ENCODE measurements at places on chromosomes 7 and 10. TPM values are rescaled to one million over a fixed set of nuclear protein-coding genes. Genes with fewer than 3 reads are reported as not detected.
A peak's percentile ranks its signal among the peaks of the same experiment; 100 is the strongest.

LRMDA gene
- 17.1 TPM for total RNA-seq

LRGUK gene
- 0.88 TPM for total RNA-seq

SMKR1 gene
- 0.72 TPM for total RNA-seq

JAKMIP3 gene
- 0.29 TPM for total RNA-seq

MYPN gene
- total RNA-seq: 1.8 TPM

CD36 gene
- 22.8 TPM for total RNA-seq

GPR15LG gene
- total RNA-seq: not detected

PROSER2 gene
- 6.9 TPM for total RNA-seq

DNA sequence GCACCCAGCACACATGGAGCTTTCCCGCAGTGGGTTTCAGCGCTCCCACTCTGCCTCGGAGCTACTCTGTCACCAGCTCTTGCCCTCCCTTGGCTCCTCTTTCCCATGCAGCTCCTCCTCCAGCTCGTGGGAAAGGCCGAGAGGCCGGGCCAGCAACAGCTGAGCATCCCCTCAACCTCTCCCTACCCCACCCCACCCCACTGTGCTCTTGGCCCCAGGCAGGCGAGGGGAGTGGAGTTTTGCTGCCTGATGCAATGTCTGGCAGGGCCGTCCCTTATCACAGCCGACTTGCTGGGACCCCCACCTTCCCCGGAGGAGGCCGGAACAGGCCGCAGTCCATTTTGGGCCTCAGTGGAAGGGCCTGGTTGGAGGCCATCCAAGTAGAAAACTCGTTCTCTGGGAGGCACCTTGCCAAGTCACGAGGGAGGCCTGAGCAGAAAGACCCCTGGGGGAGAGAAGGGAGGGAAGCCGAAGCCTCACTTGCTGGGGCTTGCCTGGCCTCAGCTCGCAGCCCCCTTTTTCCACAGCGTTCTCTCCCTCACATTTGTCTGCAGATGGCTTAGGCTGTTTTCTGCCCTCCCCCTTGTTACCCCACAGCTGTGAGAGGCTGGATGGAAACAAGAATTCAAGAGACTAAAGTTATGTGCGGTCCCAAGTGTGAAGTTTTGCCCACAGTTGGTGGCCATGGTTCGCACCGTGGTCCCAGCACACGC lies 35.3 kb downstream of the CHST3 start:
- DNase-seq: peak; percentile 93

DNA sequence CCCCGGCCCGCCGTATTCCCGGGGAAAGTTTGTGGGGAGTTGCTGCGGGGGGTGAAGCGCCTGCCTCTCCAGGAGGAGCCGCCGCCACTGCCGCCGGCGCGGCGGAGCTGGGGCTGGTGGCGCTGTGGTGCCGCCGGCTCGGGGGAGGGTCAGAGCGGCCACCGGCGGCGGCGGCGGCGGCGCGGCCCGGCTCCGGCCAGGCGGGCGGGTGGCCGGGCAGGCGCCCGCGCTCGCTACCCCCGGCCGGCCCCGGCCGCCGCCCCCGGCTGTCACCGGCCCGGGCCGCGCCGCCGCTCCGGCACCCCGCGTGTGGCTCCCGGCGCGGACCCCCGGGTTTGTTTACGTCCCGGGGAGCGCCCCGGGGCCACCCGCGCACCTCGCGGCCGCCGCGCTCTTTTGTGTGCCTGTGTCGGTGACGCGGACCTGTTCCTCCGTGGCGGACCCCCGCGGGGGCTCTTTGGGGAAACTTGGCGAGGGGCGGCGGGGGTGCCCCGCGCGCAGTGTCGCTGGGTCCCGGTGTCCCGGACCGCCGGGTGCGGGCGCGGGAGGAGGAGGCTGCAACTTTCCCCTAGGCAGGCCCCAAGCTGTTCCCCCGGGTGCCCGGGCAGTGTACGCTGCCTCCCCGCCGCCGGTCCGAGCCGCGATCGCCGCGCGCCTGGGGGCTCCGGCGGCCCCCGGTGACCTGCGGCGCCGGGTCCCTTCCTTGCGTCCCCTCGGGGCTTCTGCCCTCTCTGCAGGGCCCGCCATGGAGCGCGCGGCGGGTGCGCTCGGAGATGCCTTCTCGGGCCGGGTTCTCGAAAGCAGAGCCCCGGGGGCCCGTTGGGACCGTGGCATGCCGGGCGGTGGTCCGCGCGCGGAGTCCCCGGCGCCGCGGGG lies 593 bp upstream of the CUX1 start:
- peak; percentile 96 for DNase-seq

GRCh38 chr10:97090035-97090434 lies 95.7 kb downstream of the SLIT1 start:
- no peak for DNase-seq

GRCh38 chr7:151381098-151381347 lies 28.8 kb downstream of the WDR86 start:
- DNase-seq: no peak

- DNase-seq: no peak
Observed at GRCh38 chr7:116815041-116815440, 47.3 kb upstream of the CAPZA2 start.

GRCh38 chr7:41274179-41274578 lies 428.7 kb downstream of the INHBA start:
- DNase-seq: no peak

DNA sequence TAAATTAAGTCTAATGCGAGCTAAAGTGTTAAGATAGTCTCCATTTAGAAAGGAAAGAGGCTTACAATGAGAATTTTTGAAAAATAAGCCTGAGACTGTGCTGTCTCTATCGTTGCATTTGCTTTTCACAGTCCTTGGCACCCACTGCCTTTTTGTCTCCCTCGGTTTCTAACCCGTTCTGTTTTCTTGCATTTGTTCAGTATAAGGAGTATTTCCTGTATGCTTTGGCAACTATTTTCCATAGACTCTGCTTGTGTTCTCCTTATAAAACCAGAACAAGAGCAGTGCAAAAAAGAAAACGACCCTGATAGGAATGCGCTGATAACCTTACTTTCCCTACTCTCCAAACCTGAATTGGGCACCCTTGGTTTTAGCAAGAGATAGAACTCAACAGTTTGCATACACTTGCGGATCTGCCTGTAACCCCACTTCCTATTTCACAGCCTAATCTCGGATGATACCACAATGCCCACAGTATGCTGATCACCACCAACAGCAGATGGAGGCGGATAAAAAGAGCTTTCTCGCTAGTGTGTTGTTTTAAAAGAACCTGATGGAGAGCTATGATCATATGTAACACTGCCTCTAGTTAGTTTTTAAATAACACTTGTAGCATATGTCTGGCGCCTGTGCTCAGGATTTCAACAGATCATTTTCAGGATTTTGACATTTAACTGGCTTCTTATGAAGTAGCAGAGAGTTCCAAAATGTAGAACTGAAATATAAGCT lies 1.6 kb upstream of the ARHGAP12 start:
- DNase-seq: peak; percentile 73

DNA sequence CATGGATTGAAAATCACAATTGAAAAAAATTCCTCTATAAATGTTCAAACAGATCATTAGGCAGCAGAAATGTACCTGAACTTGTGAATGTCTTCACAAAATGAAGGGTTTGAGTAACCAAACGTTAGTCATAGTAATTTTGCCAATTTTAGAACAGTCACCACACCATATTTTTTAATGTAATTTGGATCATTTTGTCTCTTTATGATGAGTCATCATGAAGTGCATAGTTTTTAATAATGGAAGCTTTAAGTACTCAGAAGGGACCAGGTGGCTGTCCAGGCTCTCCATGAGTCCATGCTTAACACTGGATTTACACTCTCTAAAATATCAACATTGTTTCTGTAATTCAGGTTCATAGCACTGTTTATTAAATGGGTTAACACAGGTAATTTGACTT lies 219.2 kb downstream of the ETV1 start:
- peak; percentile 21 for DNase-seq

- DNase-seq: peak; percentile 78
Observed at GRCh38 chr10:79078367-79079053, 9.7 kb downstream of the ZMIZ1 start.

DNA sequence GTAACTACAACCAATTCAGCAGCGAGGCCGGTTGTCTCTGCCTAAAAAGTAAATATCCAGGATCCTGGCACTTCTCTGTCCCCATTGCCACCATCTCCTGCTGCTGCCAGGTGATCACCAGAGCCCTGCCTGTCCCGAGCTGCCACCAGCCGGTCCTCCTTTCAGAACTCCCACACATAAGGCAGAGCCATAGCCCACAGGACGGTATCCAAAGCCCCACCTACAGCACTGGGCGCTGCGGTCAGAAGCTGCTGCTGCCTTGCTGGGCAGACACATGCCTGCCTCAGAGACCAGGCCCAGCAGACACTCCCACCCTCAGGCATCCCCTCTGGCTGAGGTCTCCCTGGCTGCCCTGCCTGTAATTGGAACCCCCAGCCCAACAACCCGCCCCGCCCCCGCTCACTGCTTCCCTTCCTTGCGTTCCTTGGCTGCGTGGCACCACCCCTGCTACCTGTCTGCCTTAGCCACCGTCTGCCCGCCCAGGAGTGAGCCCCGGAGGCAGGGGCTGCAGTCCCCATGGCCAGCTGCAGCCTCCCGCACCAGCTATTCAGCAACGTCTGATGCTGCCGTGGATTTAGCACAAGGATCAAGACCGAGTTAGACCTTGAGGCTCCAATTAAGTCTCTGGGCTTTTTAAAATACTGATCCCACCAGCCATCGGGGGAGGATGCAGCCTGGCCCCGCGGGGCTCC lies 100.7 kb downstream of the CYTH3 start:
- peak; percentile 54 for DNase-seq

DNA sequence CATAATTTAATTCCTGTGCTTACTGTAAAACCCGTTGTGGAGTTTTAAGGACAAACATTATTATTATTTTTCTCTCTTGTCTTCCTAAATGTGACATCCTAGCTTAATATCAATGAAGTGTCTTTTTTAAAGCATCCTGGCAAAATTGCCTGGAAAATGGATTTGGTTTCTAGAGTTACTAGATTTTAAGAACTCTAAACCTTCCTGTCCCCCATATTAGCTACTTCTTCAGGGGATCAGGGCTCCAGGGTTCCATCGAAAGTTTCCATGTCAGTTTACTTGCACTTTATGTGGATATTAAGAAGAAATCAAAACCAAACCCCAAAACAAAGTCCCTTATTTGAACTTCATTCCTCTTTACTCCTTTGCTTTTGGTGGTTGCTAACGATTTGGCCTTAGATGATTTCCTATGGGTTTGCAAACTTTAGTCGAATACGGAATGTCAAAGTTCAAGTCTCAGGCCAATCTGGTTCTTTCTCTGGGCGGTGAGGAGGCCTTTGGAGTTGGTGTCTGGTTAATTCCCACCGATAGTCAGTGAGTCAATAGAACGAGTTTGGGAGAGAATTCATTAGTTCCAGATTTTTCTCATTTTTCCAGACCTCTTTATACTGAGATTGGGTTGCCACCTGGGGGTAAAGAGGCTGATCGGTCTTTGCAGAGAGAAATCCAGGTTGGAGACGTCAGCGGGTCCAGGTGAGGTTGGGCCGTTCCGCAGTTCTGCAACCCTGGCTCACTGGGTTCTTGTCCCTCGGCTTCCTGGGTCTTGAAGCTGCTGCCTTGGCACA lies 1.1 kb downstream of the CUX1 start:
- DNase-seq: no peak

DNA sequence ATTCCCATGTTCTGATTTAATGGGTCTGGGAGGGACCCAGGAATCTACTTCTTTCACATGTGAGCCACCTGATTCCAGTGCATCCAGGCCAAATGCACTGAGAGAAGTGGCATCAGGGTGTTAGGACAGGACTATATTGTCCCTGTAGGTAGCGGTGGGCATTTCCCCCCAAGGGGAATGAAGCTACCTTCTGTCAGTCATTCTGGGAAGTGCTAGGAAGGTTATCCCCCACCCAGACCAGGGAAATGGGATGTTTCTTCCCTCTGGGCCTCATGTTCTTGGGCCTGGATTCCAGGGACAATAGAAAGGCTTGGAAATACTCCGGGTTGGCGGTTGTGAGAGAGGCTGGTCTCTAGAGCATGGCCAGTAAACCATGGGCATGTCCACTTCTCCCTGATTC lies 20.8 kb downstream of the C10orf53 start:
- DNase-seq: no peak

GRCh38 chr7:42020061-42020460 lies 216.9 kb downstream of the GLI3 start:
- DNase-seq: no peak

DNA sequence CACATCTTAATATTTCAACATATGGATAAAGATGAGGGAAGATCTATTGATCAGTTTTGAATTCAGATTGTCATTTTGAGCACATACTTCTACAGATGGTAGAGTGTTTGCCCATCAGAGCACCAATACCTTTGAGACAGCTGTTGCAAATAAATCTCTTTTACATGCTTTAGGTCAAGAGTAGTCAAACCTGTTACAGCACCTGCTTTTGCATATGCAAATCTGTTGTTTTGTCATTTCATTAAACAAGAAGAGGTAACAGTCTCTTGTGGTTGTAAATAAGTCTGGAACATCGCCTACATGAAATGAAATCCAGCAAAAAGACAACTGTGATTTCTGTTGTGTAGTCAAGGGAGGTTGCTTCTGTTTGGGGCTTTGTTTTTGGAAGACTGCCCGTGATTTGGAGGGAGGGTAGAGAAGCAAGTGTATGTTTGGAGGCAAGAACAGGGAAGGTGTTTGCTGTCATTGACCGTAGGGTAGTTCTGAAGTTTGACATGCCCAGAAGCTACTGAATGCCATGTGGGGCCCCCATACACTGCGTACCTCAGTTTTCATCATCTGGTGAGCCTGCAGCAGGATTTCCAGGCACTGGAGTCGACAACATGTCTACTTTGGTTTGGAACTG lies 233.6 kb upstream of the PPP1R3A start:
- no peak for DNase-seq

- no peak for DNase-seq
Observed at GRCh38 chr10:122044045-122044661, 55.2 kb downstream of the TACC2 start.

- no peak for DNase-seq
Observed at GRCh38 chr7:40780460-40780859, 645.7 kb downstream of the SUGCT start.

- peak; percentile 36 for DNase-seq
Observed at GRCh38 chr7:107170051-107170915, 1.5 kb downstream of the HBP1 start.

- no peak for DNase-seq
Observed at GRCh38 chr7:112745635-112746034, 44.6 kb downstream of the TMEM168 start.

GRCh38 chr7:90988996-90989765 lies 275.1 kb upstream of the FZD1 start:
- no peak for DNase-seq

DNA sequence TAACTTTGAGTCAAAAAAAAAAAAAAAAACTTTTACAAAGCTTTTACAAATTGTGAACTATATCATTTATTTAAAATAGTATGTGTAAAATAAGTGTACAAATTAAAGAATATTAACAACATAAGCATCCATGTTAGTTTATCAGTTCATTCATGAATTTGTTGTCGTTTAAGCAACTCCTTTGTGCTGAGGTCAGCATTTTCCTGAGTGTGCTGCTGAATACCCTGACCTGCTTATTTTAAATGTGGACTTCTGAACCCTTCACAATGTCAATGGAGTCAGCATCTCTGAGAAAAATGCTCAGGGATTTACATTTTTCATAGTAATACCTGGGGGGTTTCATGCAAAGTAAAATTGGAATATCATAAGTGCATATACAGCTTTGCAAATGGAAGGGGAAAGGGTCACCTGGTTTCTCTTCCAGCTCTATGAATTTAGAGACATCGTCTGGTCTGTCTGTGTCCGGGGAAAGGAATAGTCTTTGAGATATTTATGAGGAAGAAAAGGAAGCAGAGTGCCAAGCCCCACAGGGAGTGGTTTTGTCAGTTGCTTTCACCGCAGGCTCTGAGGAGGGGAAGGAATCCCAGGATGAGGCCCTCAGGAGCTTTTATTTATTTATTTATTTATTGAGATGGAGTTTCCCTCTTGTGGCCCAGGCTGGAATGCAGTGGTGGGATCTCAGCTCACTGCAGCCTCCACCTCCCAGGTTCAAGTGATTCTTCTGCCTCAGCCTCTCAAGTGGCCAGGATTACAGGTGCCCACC lies 125.5 kb upstream of the SVIL start:
- no peak for DNase-seq
